ENCODE measurements at places on chromosomes 6 and 20. TPM values are rescaled to one million over a fixed set of nuclear protein-coding genes. Genes with fewer than 3 reads are reported as not detected.
A peak's percentile ranks its signal among the peaks of the same experiment; 100 is the strongest.

The HLA-DRB1 gene
- not detected for total RNA-seq

DNA sequence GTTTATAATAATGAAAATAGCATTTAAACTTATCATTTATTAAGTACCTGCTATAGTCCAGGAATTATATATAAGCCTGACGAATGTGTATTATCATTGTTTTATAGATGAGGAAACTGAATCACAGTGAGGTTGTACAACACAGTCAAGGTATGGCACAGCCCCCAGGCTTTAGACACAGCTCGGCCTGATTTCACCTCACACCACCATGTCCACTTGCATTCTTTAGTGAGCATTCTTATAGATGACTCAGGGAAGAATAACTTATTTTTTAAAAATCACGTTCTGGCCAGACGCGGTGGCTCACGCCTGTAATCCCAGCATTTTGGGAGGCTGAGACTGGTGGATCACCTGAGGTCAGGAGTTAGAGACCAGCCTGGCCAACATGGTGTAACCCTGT is 289.0 kb downstream of the SYNE1 start:
- DNase-seq: no peak

The DDX43 gene
- 1.7 TPM for total RNA-seq

The GGTLC1 gene
- total RNA-seq: not detected

DNA sequence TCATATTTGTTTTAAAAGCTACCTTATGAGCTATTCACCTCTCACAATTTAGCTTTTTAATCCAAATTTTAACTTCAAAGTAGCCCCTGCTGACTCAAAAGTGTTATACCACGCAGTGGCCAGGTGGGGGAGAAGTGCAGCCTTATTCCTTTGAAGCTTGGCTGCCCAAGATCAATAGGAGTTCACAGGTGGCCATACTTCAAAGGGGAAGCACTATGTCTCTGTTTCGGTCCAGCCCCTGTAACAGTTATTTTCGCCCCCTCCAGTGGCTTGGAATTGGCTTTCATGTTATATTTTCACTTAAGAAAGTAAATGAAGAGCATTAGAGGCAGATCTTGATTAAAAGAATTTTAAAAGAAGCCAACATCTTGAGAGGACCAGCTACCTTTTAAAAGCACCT is 608.4 kb downstream of the EPHA7 start:
- DNase-seq: peak; percentile 55

- DNase-seq: peak; percentile 85
Observed at GRCh38 chr20:25399037-25399430, 8.4 kb upstream of the ABHD12 start.
